ENCODE measurements at places on chromosomes 13 and 19.

- DNase-seq, result no peak
Observed at GRCh38 chr19:41928754-41929535, 696 bp upstream of the ERFL start.

GRCh38 chr13:109163037-109163379 is 533.6 kb downstream of the MYO16 start:
- no peak for DNase-seq

GRCh38 chr13:37037241-37037640 is 22.2 kb downstream of the SUPT20H start:
- no peak for DNase-seq

- no peak for DNase-seq
Observed at GRCh38 chr13:40777809-40778175, 6.8 kb upstream of the MRPS31 start.

DNA sequence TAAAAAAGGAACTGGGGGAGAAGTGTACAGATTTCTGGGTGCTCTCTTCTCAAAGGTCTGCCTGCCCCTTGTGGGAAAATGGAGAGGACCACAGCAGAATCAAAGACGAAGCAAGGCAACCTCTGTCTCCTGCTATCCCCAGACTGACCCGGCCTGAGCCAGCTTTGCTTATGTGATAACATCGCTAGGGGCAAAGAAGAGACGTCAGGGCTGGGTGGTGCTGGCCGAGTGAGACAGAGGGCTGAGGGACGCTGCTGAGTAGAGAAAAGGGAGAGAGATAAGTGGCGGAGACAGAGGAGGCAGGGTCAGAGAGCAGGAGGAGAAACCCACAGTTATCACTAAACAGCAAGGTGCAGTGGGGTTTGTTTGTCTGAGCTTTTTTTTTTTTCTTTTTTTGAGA is 4.6 kb upstream of the MUC16 start:
- no peak for DNase-seq
